ENCODE measurements at places on chromosomes 7 and 10.

DNA sequence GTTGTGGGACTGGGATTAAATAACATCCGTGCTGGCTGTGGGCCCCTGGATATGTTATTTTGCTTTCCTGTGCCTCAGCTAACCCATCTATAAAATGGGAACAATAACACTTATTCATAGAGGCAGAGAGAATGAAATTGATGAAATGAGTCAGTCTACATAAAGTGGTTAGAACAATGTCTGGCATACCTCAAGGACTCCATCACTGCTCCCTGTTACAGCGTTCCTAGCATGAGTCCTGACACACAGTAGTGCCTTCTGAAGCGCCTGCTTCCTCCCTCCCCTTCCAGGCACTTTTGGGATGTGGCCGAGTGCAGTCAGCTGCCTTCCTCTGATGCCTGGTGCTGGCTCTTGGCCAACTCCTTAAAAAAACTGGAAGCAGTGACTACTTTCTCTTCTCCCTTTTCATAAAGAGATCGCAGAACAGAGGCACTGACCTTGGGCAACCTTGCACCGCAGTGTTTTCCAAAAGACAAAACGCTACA is 108.4 kb upstream of the ZMIZ1 start:
- DNase-seq = no peak

- no peak for DNase-seq
These were observed 60.9 kb downstream of the ABCC2 start for GRCh38 chr10:99843310-99843709.

GRCh38 chr10:113594652-113595051 is 41.8 kb downstream of the HABP2 start:
- no peak for DNase-seq

DNA sequence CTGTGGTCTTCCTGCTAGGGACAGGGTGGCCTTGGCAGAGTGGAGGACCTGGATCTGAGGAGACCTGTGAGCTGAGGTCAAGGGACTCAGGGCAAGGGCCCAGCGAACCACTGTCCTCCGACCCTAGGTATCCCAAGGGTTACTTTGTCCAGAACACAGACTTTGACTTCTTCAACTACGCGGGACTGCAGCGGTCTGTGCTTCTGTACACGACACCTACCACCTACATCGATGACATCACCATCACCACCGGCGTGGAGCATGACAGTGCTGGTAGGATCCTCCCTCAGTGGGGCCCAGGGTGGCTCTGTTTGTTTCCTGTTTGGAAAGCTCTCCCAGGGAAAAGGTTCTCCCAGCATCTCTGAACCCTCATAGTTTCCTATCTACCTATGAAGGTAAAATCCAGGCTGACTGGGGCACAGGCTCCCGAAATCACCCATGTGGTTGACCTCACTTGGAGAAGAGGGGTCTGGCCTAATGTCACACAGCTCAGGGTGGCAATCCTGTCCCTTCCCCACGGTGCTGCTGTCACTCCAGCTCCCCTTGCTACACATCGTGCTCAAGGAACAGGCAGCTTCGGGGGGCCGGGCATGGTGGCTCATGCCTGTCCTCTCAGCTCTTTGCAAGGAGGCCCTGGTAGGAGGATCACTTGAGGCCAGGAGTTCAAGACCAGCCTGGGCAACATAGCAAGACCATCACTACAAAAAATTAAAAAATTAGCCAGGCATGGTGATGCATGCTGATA is 57.6 kb downstream of the ZNF727 start:
- DNase-seq = no peak

- DNase-seq = no peak
These were observed 720.5 kb downstream of the GRID1 start for GRCh38 chr10:85645926-85646711.

DNA sequence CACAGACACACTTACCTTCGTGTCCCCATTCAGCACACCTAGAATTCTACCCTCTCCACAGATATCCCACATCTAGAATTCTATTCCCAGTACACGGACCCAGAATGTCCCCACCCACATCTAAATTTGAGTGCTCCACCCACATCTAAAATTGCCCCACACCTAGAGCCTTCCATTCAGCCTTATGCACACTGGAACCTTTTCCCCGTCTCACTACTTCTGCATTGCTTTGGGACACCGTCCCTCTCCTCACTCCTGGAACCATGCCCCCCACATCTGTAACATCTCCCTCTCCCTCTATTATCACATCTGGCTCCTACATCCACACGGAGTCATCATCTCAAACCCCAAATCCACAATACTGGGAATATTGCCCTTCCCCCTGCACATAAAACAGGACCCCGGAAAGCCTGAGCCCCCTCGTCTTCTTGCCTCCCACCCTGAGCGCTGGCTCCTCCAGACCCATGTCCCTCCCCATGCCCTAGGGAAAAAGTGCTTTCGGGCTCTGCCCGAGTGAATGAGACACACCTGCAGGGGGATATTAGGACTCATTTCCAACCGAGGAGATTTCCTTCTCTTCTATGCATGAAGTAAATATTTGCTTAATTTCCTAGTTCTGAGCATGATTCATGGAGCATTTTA is 125.8 kb upstream of the UNC5B start:
- DNase-seq = no peak

- no peak for DNase-seq
These were observed 87.0 kb downstream of the TBXAS1 start for GRCh38 chr7:139915864-139916716.

- DNase-seq = no peak
These were observed 152.1 kb downstream of the BUB3 start for GRCh38 chr10:123306290-123306689.

- DNase-seq = no peak
These were observed 66.9 kb upstream of the STRIP2 start for GRCh38 chr7:129367349-129367699.

GRCh38 chr10:129886263-129886662 is 77.8 kb downstream of the EBF3 start:
- DNase-seq = no peak

GRCh38 chr7:129188372-129188891 is at the start of gene SMO:
TSS of gene SMO (plus strand) at chr7:129188633. CDS start at chr7:129189152, 519 bp downstream.
- no peak for DNase-seq

DNA sequence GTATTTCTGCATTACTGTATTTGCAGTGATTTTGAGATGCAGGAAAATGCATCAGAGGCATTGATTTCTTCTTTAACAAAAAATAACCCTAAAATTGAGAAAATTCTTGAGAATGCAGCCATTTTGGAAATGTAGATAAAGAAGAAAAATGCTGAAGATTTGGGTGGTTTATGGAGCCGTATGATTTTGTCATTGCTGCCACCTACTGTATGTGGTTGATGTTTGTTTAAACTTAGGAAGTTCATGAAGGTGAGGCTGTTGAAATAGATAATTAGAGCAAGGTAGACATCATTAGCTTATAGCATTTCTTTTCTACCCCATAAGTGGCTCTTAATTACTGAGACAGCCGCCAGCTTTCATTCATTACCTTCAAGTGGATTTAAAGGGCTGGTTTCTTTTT is 92.1 kb upstream of the SAMD8 start:
- no peak for DNase-seq

- no peak for DNase-seq
These were observed 654.1 kb upstream of the ZWINT start for GRCh38 chr10:57015187-57015586.

DNA sequence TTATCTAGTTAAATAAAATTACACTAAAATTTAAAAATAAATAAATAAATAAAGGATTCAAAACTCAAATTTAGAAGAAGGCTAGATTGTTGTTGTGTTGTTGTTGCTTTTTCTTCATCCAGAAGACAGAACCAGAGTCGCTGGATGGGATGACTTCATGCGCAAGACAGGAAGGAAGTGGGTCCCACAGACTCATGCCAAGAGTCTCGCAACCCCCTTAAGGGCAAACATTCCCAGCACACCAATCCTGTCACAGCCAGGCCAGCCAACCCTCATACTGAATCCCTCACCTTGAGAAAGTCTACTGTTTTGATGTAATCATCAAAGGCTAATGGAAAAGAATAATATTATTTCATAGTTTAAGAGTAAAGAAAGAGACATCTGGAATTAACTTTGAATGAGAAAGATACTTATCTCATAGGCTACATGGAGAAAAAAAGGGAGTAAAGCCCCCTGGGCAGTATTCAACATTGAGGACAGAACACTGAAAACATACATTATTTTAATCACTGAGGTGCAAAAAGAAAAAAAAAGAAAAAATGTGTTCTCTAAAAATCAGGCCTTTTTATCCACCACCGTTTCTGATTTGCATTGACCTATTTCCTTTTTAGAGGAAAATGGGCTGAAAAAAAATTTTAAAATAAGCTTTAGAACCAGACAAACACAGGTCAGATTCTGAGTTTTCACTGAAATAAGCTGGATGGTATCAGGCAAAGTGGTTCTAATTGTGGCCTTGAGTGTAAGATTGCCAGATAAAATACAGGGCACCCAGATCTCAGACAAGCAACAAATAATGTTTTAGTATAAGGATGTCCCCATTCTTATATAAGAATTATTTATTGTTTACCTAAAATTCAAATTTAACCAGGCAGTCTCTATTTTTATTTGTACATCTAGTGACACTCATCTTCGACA is 826.5 kb downstream of the TNS3 start:
- DNase-seq = no peak

GRCh38 chr7:26843705-26844104 is 20.7 kb downstream of the SKAP2 start:
- no peak for DNase-seq

GRCh38 chr10:34137955-34138354 is 677.1 kb downstream of the PARD3 start:
- no peak for DNase-seq

- no peak for DNase-seq
These were observed 74.1 kb downstream of the TACC2 start for GRCh38 chr10:122062831-122063674.

GRCh38 chr7:104328970-104329825 is 795 bp downstream of the LHFPL3 start:
- no peak for DNase-seq

DNA sequence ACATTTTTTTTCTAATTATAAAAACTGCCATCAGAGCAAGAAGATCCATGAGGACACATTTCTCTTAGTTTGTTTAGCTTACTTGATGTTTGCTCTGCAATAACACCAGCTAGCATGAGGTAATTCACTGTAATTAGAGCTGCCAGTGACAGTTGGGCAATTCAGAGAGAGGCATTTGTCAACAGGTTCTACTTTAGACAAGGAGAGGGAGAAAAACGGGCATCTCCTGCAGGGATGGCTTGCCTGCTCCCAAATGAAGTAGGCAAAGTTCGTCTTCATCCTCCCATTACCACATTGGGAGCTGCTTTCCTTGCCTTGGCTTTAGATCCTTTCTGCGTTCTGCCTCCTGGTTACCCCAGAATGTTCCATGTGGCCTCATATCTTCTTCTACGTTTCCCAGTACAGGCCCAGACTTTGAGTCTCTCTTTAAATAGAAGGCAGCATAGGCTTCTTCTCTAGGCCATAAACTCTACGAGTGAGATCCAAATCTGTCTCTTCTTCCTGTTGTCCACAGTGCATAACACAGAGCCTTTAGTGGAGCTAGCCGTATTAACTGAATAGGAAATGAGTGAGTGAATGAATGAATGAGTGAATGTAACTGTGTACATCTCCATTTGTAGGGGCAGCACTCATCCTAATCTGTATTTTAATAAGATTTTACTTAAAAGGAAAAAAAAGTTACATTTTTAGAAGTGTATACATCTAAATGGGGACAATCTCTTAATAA is 21.2 kb downstream of the ASB15 start:
- DNase-seq = peak; percentile 67

GRCh38 chr7:99433158-99433557 is 5.4 kb downstream of the PTCD1 start:
- DNase-seq = no peak

DNA sequence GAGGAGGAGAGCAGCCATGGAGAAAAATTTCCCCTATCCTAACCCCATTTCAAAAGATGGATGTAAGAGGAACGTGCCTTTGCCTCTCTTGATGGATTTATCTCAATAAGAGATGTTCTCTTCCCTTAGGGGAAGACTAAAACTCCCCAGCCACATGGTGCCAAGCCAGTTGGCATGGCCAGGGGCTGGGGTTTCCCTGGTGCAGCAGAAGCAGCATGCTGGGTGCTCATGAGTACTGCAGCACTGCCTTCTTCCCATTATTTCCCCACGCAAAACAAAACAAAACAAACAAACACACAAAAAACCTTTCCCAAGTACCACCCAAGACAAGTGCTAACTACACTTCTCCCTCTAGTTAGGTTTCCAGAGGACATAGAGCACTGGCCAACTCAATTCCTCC is 97.2 kb downstream of the DOCK4 start:
- no peak for DNase-seq

DNA sequence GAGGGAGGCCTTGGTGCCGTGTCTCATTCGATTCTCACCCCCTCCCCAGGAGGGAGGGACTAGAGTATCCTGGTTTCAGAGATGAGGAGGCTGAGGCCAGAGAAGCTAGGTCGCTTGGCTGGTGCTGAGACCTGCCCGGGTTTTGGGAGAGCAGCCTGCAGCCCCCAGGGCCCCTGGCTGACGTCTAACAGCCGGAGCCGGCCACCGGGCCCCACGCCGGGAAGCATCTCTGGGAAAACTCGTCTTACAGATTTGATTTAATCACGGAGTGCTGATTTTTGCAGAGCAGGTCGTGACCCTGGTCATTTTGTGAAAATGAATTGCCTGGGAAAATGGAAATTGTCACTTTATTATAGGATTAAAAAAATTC is 97.5 kb downstream of the MICALL2 start:
- no peak for DNase-seq

- no peak for DNase-seq
These were observed 19.3 kb downstream of the LSM5 start for GRCh38 chr7:32470871-32471270.

GRCh38 chr7:90474284-90475210 is 5.1 kb downstream of the PTTG1IP2 start:
- no peak for DNase-seq

DNA sequence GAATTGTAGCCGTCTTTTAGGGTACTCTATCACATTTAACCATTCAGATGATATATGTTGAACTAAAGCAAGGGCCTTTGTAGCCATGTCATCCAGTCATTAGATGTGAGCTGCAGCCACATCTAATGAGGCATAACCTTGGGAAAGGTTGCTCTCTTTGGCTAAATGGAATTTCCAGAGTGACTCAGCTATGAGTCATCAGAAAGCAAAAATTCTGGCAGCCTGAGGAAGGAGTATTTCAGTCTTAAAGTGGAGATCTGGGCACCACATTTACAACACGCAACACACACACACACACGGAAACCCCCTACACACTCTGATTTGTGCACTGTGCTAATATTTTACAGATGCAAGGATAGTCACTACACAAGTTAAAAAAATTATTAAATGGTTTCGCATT is 176.9 kb upstream of the ZWINT start:
- no peak for DNase-seq

- no peak for DNase-seq
These were observed 26.7 kb upstream of the FGFR2 start for GRCh38 chr10:121624836-121625486.

- no peak for DNase-seq
These were observed 112.4 kb downstream of the MICALL2 start for GRCh38 chr7:1346851-1347250.

- DNase-seq = no peak
These were observed 37.4 kb upstream of the XPNPEP1 start for GRCh38 chr10:109960682-109961081.

GRCh38 chr10:50592961-50593418 is 30.8 kb downstream of the SGMS1 start:
- DNase-seq = no peak

GRCh38 chr7:140593672-140593982 is 47.0 kb downstream of the DENND2A start:
- DNase-seq = no peak

GRCh38 chr10:101299211-101299610 is 54.8 kb upstream of the BTRC start:
- no peak for DNase-seq

Data from NCI-H1930 (cell line).